ENCODE measurements at places on chromosomes 3 and 15.
A peak's percentile ranks its signal among the peaks of the same experiment; 100 is the strongest.

GRCh38 chr3:143035466-143036211, 34.3 kb downstream of the U2SURP start:
- no peak for DNase-seq

DNA sequence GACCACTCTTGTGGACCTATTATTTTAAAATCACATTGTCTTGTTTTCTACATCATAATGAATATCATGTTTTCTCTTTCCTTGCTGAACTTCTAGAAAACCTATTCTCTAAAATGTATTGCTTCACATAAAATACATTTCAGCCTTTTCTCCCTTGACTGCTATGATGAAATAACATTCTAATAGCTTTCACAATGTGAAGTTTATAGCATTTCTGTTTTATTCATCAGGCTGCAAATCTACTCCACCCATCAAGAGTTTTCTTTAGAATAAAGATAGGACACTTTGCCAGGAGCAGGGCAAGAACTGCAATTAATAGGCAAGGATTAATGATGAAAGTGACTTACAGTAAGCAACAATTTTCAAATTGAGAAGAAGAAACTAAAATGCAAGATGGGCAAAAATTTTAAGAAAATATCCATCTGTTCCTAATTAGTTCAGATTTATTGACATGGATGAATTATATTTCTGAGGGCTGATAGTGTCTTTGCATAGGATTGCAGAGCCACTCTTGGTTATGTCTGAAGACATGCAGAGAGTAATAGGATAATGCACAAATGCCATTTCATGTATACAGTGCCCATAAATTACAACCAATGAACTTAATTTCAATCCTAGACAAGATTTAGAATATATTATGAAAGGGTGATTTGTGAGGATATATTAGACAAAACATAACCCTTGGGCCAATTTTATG, 21.7 kb downstream of the LEKR1 start:
- no peak for DNase-seq

DNA sequence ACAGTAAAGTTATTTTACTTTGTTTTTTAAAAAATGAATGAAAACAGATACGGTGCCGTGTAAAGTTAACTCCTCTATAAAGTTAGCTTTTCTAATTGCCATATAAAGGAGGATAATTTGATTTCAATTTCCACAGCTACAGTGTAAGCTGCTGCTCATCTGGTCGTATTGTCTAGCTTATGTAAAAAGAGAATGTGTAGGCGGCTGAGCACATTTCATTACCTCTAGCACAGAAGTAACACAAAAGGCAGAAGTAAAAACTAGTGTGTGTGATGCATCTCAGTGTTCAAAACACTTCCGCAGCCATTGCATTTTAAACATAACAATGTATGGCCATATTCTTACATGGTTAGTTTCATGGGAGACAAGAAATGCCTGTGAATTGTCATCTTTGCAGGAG, 105.0 kb upstream of the P2RY1 start:
- no peak for DNase-seq

GRCh38 chr3:53498806-53499641, 4.6 kb downstream of the CACNA1D start:
- peak; percentile 41 for DNase-seq

DNA sequence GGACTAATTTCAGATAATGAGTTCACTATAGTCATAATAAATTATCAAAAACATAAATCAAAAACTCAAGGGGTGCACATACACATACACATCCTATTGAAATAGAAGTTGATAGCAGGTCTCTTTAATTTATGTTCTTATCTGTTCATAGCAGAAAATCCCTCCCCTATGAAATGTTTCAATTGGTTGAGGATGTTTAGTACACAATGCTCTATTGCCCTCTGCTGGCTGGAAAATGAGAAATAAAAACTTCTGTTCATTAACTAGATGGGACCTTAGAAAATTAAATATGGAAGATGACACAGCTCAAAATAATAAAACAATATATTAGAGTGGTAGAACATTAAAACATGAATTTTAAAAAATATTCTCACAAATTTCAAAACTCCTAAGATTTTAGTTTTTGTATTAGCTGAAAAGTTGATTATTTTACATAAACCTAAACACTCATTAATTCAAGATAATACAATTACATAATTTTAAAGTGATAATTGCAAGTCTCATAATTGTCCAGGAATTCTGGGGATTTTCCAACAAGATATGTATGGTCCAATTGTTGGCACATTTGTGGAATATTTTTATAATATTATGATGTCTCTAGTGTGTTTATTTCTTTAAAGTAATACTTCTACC, 735.0 kb downstream of the ROBO1 start:
- DNase-seq = no peak

DNA sequence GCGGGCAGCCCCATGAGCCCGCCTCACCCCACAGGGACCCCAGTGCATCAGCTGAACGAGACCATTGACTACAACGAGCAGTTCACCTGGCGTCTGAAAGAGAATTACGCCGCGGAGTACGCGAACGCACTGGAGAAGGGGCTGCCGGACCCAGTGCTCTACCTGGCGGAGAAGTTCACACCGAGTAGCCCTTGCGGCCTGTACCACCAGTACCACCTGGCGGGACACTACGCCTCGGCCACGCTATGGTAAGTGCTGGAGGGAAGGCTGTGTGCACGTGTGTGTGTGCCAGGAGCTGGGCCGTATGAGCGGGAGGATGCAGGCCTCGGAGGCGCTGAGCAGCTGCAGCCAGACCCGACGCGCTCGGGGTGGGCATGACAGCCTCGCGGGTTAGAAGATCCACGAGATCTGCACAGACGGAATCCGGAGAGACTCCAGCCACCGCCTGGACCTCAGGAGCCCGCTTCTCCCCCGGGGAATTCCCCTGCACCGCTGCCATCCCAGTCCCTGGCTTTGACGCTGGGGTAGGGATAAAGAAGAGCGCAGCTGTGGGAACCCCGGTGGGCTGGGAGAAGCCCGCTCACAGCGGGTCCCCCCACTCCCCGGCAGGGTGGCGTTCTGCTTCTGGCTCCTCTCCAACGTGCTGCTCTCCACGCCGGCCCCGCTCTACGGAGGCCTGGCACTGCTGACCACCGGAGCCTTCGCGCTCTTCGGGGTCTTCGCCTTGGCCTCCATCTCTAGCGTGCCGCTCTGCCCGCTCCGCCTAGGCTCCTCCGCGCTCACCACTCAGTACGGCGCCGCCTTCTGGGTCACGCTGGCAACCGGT, 2.6 kb downstream of the DUOXA2 start:
- DNase-seq = no peak

DNA sequence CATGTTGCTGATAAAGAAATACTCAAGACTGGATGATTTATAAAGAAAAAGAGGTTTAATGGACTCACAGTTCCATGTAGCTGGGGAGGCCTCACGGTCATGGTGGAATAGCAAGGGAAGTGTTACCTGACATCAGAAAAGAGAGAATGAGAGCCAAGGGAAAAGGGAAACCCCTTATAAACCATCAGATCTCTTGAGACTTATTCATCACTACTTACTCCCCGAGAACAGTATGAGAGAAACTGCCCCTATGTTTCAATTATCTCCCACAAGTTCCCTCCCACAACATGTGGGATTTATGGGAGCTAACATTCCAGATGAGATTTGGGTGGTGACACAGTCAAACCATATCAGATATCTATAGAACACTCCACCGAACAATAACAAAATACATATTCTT, 904.6 kb downstream of the PDCD6IP start:
- no peak for DNase-seq

DNA sequence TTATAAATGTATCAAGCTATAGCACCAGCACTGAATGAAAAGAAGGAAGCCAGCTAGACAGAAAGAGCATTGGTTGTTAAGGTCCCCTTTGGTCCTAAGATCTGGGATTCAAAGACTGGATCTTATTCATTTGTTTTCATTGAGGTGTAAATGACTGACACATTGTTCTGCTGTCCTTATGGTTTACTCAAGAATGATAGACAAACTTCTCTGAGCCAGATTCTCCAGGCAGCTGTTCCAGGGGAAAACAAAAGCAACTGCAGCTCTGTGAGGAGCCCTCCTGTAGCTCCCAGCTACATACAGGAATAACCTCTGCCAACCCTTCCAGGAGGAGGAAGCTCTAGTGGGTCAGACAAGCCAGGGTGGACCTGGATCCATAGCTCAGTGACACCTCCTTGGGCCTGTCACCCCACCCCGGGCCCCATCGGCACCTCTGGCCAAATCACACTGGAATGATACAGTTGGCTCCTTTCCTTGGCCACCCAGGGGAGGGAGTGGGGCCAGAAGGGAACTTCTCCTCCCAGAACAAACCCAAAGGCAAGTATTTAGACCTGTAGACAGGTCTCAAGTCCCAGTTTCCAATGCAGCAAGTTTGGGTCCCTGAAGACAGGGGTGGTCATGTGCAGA, 57.8 kb downstream of the ZNF621 start:
- no peak for DNase-seq

- no peak for DNase-seq
Observed at GRCh38 chr3:185161761-185162160, 8.9 kb upstream of the C3orf70 start.

DNA sequence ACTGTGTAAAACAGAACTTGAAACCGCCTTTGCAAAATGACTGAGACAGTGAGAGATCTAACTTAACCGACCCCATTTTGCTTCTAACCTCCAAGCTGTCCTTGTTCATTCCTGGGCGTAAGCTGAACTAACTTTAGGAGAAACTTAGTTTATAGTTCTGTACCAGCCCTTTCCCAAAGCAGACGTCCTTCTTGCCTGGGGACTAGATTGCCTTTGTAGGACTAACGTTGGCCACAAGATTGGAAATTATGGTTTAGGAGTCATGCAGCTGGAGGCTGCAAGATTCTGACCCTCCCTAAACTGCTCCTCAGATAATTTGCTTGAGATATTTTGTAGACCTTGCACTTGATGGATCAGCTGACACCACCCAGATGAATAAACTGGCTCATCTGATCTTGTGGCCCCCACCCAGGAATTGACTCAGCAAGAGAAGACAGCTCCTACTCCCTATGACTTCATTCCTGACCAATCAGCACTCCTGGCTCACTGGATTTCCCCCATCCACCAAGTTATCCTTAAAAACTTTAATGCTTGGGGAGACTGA, 219.9 kb upstream of the PROK2 start:
- DNase-seq = no peak

DNA sequence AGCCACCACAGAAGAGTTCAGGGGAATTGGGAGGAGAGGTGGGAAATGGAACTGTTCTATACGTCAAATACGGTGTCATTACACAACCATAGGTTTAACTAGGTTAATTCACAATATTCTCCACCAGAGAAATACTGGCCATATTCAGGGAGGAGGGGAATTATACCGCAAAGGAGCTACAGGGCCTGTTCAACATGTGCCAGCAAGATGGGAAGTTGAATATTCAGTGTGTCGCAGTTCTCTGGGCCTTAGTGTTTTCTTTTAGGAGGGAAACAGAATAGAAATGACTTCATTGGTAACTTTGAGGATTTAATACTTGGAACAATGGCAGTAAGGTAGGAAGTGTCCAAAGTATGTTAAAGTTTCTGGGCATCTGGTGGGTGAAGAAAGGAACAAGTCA, 18.0 kb upstream of the FBXW12 start:
- no peak for DNase-seq
